ENCODE measurements at places on chromosomes 1 and 21. TPM values are rescaled to one million over a fixed set of nuclear protein-coding genes. Genes with fewer than 3 reads are reported as not detected.

- no peak for DNase-seq
Measured at GRCh38 chr1:77424236-77424635, 142.4 kb downstream of the AK5 start.

- DNase-seq = peak; percentile 60
Measured at GRCh38 chr1:61083013-61083806, 849 bp downstream of the NFIA start.

DNA sequence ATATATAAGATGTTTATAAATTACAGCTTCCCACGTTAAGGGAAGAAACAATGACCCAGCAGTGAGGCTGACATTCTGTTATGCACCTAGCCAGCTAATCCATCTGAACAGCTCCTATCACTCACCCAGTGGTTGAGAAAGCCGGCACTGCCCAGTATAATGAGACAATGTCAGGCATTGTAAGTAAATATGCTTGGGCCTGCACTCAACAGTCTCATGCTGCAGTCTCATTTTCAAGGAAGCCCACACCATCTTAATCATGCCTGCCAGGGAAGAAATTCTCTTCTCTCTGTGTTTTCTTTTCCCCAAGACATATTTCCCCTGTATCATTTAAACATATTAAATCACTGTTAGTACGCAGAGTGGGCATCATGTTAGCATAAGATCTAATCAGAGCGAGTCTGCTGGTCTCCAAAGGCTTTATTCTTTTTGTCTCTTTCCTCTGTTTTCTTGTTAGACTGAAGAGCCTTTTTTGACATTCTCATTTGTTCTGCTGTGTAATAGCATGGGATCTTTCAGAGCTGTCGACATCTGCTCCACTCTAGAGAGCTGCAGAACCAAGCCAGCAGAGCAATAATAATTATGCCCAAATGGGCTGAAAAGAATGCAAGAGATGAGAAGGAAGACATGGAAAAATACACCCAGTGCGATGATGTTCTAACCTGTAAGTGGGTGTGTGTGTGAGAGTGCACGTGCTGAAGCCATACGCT is 67.6 kb upstream of the SLC22A15 start:
- no peak for DNase-seq

- no peak for DNase-seq
Measured at GRCh38 chr21:27425172-27425571, 458.3 kb upstream of the ADAMTS5 start.

DNA sequence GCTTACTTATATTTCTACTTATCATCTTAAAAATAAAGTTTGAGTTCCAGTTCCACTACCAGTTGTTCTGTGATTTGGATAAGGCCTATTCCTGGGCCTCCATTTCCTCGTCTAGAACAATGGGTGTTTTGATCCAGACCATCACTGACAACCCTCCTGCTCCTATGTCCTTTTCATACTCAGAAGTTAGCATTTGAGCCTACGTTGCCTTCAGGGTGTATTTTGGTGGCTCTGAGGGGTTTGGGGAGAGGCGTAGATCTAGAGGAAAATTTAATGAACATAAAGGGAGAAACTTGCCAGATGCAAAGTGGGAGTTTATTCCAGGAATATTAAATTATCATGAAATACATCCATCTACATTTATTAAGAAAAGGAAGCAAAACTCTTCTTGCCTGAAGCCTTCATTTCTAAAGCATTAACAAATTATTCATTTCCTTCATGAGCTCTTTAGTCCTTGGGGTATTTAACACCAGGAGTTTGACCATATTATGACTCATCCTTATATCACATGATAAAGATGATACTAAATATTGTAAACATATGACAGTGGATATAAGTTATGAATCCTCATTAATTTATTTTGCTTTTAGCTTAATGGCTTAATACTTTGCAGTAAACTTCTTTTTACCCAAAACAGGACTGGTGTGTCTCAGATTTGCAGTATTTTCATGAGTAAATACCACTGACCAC is 47.2 kb upstream of the SYT14 start:
- DNase-seq = no peak

DNA sequence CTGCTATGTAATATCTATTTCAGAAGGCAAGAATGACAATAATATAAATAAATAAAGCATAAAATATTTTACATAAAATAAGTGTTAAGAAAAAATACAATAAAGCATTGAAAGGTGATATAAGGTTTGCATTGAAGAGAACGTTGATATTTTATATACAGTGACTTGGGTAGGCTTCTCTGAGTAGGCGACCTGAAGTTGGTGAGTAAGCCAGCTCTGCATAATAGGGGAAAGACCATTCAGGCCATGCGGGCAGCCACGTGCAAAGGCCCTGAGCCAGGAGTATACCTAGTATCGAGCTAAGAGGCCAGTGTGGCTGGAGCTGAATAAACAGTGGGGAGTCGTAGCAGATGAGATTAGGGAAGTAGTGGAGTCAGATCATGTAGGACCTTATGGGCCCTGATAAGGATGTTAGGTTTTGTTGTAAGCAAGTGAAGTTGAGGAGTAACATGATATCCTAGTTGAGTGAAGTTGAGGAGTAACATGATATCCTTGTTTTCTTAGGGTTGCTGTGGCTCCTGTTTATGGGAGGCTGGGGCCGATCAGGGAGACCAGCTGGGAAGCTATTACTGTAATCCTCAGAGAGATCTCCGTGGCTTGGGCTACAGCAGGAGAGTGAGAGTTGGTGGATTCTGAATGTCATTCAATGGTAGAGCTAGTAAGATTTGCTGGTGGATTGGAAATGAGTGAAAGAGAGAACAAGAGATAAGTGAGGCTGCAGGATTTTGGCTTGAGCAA is 22.0 kb downstream of the KCNK1 start:
- DNase-seq = no peak

- no peak for DNase-seq
Measured at GRCh38 chr1:218588540-218589172, 243.5 kb downstream of the TGFB2 start.

DNA sequence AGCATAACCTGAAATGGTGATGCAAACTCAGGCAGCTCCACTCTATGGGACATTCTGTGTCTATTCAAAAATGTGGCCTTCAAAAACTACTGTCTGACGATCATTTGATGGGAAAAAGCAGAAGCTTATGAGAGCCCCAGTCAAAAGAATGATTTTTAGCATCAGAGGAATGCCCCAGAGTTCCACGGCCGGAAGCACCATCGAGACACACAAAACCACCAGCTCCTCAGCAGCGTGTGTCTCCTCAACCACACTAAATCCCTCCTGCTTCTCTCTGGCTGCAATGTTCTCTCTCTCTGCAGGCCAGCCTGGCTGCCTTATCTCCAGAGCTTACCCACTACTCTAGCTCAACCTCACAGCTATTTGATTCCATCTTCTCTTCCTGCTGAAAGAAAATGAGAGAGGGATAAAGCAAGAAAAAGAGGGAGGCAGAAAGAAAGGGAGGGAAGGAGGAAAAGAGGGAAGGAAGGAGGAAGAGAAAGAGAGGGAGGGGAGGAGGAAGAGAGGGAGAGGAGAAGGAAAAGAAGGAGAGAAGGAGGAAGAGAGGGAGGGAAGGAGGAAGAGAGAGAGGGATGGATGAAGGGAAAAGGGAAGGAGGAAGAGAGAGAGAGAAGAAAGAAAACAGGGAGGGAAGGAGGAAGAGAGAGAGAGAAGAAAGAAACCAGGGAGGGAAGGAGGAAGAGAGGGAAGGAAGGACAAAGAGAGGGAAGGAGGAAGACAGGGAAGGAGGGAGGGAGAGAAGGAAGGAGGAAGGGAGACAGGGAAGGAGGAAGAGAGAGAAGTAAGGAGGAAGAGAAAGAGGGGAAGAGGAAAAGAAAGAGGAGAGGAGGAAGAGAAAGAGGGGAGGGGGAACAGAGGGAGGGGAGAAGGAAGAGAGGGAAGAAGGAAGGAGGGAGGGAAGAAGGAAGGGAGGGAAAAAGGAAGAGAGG is 33.5 kb upstream of the LAPTM5 start:
- no peak for DNase-seq

- DNase-seq = no peak
Measured at GRCh38 chr1:42793824-42794223, 9.0 kb downstream of the TMEM269 start.

DNA sequence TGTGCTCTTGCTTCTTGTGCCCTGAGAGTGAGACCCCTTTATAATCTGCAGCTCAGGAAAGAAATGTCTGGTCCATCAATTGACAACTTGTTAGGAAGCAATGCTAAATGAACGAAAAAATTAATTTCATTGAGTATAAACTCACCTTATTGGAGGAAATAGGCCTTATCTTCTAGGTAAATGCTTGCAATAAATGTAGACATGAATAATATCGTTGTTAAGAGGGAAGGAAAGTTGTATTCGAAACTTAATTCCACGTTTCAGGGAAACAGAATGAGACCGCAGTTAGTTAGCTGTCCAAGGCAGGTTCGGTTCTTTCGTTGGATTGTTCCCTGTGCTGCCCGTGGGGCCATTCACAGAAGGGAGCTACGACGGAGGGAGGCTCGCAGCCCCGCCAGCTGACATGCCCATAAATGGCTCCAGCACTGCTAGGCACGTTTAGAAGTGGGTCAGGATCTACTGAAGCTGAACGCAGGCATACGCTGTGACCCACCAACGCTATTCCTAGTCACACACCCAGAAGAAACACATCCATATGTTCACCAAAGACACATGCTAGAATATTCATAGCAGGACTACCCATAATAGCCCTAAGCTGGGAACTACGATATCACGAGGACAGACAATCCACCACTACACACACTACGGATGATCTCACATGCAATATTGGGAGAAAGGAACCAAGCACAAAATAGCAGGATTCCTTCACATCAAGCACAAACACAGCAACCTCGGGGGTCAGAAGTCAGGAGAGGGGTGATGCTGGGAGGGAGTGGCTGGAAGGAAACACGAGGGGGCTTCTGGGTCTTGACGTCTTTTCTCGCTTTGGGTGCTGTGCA is 56.2 kb upstream of the LBR start:
- DNase-seq = peak; percentile 59

- no peak for DNase-seq
Measured at GRCh38 chr21:26194811-26195251, 24.3 kb upstream of the APP start.

GRCh38 chr1:15777909-15778707 is 19.5 kb downstream of the FBLIM1 start:
- DNase-seq = no peak

DNA sequence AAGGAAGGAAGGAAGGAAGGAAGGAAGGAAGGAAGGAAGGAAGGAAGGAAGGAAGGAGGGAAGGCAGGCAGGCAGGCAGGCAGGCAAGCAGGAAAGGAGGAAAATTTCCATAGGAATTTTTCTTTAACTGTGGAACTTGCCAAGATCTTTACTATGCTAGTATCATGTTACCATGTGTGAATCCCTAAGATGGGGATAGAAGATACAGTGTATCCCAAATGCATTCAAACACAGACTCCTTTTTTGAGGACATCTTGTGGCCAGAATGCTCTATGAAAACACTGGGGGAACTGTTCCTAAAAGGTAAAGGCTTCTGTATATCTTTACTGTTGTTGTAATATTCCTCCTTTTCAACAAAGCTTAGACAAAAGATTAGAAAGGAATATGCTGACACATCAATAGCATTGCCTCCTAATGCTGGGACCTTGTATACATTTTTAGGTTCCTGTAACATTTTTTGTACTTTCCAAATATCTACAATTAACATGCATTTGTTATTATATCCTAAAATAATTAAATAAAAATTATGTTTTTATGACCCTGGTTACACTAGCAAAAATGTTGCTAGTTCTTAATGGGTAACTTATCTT is 20.6 kb downstream of the CCDC190 start:
- no peak for DNase-seq

KCNJ15 gene
- 1.2 TPM for total RNA-seq

LDLRAD1 gene
- total RNA-seq = not detected

TGFBR3 gene
- total RNA-seq = 15.3 TPM

NPL gene
- 16.4 TPM for total RNA-seq

NBPF4 gene
- total RNA-seq = not detected

UBE2J2 gene
- 49.8 TPM for total RNA-seq

All from dorsolateral prefrontal cortex (tissue), 122 donors.